ENCODE measurements at places on chromosomes 7 and 10.

- DNase-seq, result no peak
These were observed 63.6 kb downstream of the ZRANB1 start for GRCh38 chr10:125005312-125006187.

DNA sequence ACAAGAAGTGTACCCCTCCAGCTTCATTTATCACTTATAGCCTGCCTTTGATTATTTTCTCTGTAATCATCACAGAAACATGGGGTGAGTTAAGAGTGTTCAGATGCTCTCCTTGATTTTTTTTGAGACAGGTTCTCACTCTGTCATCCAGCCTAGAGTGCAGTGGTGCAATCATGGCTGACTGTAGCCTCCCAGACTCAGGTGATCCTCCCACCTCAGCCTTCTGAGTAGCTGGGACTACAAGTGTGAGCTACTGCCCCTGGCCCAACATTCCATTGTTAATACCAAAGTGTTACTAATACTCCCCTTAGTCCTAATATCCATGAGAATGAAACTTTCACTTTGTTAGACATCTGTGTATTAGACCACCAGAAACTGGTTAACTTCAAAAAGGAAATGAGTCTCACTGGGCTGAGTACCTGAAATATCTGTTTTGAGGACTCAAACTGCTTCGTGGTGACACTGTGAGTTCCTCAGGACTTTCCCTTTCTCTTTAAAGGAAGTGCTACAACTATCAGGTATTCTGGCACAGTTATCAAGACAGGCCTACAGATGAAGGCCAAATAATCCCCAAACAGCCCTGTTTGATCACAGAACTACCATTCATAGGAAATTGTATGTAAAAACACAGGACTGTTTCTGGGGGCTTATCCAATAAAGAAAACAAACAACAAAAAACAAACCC lies 20.5 kb upstream of the CFAP70 start:
- no peak for DNase-seq

- DNase-seq, result no peak
These were observed 107.4 kb downstream of the MKX start for GRCh38 chr10:27638071-27638750.

GRCh38 chr10:114664127-114664526 lies 6.1 kb upstream of the ABLIM1 start:
- no peak for DNase-seq

GRCh38 chr10:31707093-31708039 lies 221.3 kb downstream of the ARHGAP12 start:
- peak; percentile 80 for DNase-seq

DNA sequence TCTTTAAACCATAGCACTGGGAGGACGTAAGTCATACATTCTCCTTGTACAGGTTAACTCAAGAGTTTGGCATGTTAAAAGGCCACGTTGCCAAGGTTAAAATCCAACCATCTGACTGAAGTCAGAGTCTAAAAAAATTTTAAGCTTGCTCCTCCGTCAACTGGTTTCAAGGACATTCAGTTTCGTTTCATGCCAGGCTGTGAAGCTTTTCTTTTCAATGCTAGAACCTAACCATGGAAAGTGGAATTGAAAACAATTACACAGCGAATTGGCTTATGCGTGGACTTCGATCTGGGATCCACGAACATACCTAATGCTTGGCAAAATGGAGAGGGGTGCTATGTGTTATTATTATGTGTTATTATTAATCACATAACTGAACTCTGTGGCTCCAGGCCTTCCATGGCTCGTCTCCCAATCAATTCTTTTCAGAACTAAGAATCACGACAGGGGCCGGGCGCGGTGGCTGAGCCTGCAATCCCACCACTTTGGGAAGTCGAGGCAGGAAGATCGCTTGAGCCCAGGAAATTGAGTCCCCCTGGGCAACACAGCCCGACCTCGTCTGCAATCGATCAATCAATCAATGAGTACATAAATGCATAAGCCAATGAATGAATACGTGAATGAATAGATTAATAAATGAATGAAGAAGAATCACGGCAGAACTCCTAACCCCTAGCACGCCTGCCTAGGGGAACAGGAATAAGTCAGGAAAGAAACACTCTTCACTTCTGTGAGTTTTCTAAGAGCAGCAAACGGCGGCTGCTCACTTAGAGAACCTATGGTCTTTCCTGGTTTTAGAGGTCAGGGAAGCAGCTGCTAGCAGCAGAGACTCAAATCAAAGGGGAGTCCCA lies 733 bp upstream of the ARL5B start:
- DNase-seq, result no peak

DNA sequence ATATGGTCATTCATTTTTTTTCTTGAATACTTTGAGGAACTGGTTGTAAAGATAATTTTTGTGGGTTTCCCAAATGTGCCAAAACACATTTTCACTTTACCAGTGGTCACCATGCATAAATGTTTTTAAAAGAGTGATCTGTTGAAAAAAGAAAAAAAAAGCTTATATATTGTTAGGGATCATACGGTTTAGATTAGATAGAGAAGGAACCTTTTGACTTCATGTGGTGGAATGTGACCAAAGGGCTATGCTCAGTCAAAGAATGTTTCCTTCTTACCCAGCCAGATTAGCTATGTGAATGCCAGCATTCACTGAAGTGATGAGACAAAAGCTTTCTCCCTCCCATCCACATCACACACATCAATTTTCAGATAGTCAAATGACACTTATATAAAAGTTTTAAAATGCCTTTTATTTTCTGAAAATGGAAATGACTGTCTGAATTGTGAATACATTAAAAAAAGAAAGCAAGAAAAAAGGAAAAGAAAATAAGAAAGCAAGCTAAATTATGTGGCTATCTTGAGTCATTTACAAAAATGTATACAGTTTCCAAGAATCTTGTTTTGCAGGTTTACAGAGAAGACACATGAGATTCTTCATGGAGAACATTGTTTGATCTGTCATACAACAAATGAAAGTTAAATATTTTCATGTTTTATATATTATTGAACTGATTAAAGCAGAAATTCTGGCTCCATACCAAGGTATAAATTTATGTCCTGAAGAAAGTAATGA lies 8.6 kb upstream of the CPED1 start:
- DNase-seq, result no peak

GRCh38 chr10:127734753-127735152 lies 2.2 kb upstream of the FOXI2 start:
- DNase-seq, result no peak

- DNase-seq, result no peak
These were observed 227.3 kb upstream of the TCF7L2 start for GRCh38 chr10:112722758-112723157.

DNA sequence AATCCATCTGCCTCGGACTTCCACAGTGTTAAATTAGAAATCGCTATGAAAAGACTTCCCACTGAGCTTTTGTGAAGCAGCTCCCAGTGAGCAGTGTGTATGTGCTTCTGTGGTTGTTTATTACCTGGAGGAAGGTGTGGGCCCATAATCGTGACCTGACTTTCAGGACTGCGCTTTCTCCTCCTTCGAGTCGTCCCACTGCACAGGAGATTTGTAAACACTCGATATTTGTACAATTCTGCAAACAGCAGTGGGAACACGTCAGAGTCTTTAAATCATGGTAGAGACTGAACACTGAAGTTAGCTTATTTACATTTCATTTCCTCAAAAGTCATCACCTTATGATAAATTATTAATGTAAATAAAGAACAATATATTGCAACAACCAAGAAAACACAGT lies 171.4 kb downstream of the ITGA8 start:
- no peak for DNase-seq

GRCh38 chr10:119734396-119735332 lies 8.8 kb downstream of the INPP5F start:
- DNase-seq, result no peak

- DNase-seq, result no peak
These were observed 29.3 kb downstream of the KCNH2 start for GRCh38 chr7:150948791-150949251.

GRCh38 chr7:81616951-81617350 lies 152.9 kb downstream of the HGF start:
- peak; percentile 85 for DNase-seq

GRCh38 chr10:131852176-131852822 lies 48.5 kb upstream of the PPP2R2D start:
- DNase-seq, result no peak

GRCh38 chr10:62979921-62980320 lies 153.2 kb upstream of the NRBF2 start:
- DNase-seq, result no peak

GRCh38 chr7:120949998-120950538 lies 509 bp upstream of the ING3 start:
- DNase-seq, result no peak

GRCh38 chr10:4568086-4568485 lies 257.9 kb upstream of the AKR1E2 start:
- DNase-seq, result no peak

GRCh38 chr10:34372509-34372908 lies 442.6 kb downstream of the PARD3 start:
- no peak for DNase-seq

Data from brain microvascular endothelial cell (primary cell).